Hippocampal formation (tissue), 2 donors: ENCODE measurements at places on chromosomes 4 and X.

GRCh38 chr4:1626151-1626550 lies 58.0 kb downstream of the FAM53A start:
- DNase-seq: peak; percentile 27

GRCh38 chr4:75895744-75896314 lies 6.4 kb downstream of the PPEF2 start:
- no peak for DNase-seq

DNA sequence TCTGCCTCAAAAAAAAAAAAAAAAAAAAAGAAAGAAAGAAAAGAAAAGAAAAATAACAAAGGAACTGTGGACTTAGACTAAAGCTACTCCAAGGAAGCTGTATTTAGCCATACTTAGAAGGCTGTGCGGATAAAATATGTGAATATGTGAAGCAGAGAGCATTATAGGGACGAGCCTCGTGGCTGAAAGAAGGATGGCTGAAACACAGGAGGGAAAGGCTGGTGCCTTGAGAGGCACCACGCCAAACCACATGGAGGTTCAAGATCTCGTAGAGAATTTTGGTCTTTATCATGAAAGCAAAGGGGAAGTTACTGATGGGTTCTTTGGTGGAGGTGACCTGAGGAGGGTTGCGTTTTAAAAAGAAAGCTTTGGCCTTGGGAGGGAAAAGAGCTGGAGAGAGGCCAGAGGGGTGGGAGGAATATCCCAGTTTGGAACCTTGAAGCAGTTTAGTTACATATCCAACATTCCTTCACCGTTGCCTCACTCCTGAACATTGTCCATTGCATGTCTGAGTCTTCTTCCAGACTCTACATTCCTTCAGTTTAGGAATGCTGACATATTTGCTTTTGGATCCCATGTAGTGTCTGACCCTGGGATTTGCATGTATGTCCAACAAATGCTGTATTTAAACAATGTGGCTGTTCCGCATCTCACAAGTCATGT lies 82.5 kb downstream of the CPE start:
- DNase-seq: no peak

DNA sequence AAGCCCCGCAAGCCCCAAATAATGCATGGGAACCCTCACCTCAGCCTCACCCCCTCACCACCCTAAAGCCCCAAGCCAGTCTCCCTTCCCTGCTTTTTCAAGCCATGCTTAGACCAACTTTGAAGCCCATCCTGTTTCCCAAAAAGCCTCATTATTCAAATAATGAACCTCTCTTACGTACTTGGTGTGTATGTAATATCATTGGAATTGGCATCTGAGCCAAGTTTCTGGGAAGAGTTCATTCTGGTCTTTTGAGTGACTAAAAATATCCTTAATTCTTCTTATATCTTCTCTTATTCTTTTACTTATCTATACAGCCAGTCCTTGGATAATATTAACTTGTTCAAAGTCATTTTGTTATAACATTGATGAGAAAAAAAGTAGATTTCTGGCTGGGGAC lies 875.8 kb upstream of the SLIT2 start:
- DNase-seq: no peak

DNA sequence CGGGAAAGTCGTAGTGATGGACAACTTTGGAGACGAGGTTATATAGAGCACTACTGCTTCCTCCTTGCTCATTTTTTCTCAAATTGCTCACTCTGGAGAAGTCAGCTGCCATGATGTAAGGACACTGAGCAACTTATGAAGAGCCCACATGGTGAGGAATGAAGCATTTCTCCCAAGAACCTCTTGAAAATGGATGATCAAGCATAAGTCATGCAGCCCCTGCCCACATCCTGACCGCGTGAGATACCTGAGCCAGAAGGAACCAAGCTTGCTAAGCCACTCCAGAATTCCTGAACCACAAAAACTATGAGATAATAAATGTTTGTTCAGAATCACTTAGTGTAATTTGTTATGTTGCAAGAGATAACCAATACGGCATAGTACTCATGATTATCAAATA lies 42.8 kb downstream of the PDE5A start:
- no peak for DNase-seq

DNA sequence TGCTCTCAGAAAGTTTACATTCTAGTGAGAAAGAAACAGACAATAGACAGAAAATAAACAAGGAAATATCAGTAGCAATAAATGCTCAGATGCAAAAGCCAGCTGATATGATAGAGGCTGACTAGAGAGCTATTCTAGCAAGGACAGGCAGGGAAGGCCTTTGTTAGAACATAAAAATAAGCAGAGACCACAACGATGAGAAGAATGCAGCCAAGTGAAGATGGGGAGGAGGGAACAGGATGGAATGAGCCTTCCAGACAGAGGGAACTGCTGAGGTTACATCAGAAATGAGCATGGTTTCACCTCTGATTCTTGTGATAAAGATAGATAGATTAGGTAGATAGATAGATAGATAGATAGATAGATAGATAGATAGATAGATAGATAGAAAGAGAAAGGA lies 7.6 kb upstream of the SOWAHB start:
- no peak for DNase-seq

GRCh38 chr4:75634281-75634680 lies 4.0 kb upstream of the CDKL2 start:
- no peak for DNase-seq

DNA sequence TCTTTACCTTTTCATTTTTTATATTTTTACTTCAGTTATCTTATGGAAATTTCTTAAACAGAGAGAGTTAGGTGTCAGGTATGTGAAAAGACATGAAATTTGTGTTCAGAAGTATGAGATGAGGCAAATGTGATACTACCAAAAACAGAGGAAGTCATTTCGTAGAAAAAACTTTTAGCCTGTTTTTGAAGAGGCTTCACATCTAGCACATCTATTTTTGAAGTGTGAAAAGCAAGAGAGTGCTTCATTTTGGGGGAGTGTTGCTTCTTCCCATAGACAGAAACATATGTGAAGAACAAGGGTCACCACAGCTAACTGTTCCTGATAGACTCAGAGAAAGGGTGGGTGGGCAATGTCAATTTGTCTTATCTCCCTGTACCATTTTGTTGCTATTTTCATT lies 125.3 kb downstream of the TET2 start:
- no peak for DNase-seq

- no peak for DNase-seq
Measured at GRCh38 chr4:74235135-74235534, 73.1 kb upstream of the EPGN start.

GRCh38 chr4:144374065-144374464 lies 233.5 kb upstream of the GYPA start:
- DNase-seq: no peak

GRCh38 chrX:50913520-50913919 lies 3.0 kb downstream of the BMP15 start:
- no peak for DNase-seq

- no peak for DNase-seq
Measured at GRCh38 chr4:57064811-57065711, 45.1 kb downstream of the IGFBP7 start.

GRCh38 chr4:76208005-76208765 lies 5.4 kb downstream of the SCARB2 start:
- peak; percentile 63 for DNase-seq

- no peak for DNase-seq
Measured at GRCh38 chr4:184596617-184597185, 52.5 kb downstream of the CASP3 start.

- no peak for DNase-seq
Measured at GRCh38 chr4:189048119-189048518, 892.6 kb upstream of the FRG1 start.

GRCh38 chr4:183430317-183430993 lies 14.0 kb upstream of the CDKN2AIP start:
- no peak for DNase-seq

- DNase-seq: no peak
Measured at GRCh38 chr4:41420541-41420940, 117.4 kb upstream of the LIMCH1 start.

DNA sequence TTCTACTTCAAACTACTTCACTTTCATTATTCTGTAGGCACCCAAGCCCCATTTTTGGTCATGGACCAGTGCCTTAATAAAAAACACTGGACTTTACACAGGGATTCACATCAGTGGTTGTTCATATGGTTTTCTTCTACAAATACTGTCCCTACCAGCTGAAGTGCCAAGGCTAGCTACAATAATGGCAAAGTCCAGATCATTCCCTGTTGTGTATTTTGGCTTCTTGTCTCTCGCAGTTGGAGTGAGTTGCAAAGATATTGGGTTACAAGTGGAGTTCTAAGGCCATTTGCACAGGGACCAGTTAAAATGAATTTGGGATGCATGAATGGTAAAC lies 16.7 kb upstream of the ANKRD17 start:
- no peak for DNase-seq

GRCh38 chr4:157978680-157979361 lies 194.0 kb downstream of the GASK1B start:
- DNase-seq: peak; percentile 90

DNA sequence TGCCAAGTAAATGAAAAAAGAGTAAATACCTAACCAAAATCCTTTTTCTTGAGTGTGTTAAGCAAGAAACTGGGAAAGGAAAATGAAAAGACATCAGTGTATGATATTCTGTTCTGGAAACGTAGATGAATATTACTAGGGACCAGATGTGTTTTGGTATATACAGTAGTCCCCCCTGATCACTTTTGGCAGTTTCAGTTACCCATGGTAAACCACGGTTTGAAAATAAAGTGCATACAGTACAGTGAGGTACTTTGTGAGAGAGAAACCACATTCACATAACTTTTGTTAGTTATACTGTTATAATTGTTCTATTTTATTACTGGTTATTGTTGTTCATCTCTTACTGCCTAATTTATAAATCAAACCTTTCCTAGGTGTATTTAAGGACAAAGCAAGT lies 250.9 kb downstream of the TENM3 start:
- no peak for DNase-seq

GRCh38 chr4:66539745-66540144 lies 869.5 kb upstream of the EPHA5 start:
- no peak for DNase-seq

DNA sequence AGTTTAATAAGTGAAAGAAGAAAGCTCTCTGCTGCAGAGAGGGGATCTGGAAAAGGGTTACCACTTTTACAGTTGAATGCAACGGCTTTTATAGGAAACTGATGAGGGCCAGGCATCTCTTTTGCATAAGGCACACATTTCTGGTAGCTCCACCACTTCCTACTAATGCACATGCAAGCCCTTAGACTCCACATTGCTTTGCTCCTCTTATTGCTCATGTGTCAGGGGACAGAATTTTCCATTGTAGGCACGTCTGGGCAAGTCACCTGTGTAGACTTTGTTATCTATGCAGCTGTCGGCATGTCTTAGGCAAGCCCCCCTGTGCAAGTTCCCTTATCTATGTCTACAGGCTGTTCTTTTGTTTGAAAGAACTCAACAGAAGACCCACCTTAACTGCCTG lies 294.6 kb upstream of the STS start:
- DNase-seq: no peak

DNA sequence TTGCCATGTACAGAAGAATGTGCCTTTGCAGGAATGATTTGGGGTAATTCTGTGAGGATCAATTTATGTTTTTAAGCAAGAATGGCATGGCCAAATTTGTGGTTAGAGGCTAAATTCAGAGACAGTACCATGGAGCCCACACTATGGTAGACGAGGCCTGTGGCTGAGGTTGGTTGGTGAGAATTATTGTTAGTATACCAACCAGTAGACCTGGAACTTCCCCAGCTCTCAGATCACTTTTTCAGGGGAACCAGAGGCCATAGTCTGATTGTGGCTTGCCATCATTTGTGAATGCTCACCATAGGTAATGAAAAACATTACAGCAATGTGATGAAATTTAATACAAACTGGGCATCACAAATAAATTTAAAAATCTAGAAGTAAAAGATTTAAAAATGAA lies 56.3 kb downstream of the SHISA3 start:
- no peak for DNase-seq

- no peak for DNase-seq
Measured at GRCh38 chr4:1521821-1522361, 115.6 kb upstream of the NKX1-1 start.

DNA sequence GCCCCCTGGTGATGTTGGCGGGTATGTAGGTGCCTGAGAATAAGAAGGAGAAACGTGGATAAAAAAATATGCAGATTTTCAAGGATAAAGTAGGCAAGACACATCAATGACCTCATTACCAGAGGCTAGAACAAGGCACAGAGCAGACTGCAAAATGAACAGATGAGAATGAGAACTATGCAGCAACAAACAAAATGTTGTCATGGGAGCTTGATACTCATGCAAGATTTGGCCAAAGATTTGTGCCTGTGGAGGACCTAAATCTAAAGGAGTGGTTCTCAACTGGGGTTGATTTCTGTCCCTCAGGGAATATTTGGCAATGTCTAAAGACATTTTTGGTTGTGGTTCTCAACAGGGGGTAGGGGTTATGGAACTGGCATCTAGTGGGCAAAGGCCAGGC lies 177.3 kb downstream of the FRMPD4 start:
- DNase-seq: no peak

DNA sequence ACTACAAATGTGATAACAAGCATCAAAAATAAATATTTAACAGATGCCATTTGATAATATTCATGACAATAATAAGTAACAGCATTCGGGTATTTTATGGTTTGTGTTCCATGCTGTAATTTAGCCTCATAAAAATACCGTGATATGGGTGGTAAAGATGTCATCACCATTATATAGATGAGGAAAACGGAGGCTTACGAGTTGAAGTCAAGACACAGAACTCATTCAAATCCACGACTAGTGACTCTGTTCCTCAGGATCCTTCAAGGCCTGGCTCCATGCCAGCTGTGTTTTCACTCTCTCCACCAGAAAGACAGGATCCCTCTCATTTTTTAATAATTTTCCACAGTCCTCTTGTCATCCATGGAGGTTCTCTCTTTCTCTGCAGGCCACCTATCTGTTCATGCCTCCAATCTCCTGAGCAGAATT lies 94.5 kb downstream of the APBB2 start:
- DNase-seq: no peak

- no peak for DNase-seq
Measured at GRCh38 chrX:41722214-41722613, 1.8 kb upstream of the GPR82 start.

GRCh38 chr4:86630629-86631028 lies 36.5 kb downstream of the PTPN13 start:
- DNase-seq: no peak

DNA sequence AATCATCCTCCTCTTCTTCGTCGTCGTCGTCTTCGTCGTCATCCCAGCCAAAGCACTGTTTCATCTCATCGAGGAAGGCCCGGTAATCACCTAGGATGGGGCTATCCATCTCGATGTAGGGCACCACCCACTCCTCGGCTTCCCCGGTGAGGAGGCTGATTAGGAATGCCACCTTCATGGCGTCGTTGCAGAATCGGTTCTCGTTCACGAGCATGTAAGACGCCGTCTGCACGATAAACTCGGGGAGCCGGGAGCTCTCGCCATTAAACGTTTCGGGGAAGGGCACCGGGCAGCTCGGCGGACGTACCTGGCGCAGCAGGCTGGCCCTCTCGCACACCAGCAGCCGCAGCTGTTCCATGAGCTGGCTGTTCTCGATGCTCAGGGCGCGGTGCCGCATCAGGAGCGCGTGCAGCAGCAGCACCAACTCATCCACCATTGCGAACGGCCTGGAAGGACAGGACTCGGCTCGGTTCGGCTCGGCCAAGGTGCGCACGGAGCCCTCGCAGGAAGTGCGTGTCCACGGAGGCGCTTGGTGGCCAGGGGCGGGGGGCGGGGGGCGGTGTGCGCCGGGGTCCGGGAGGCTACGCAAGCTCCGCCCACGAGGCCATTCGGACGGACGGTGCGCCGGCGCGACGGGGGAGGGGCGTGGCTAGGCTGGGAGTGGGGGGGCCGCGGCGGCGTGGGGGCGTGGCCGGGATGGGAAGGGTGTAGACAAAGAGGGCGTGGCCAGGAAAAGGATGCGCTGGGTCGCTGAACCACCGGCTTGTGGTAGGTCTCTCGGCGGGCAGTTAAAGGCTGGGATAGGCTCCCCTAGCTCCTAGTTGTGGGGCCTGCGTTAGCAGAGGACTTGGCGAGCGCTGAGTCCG lies at the start of gene LDOC1:
TSS of gene LDOC1 (minus strand) at position 544 of the 866 bp plus-strand sequence. CDS start at position 436, 108 bp downstream.
- DNase-seq: peak; percentile 51
